Pons (tissue), 1 donor: ENCODE measurements at places on chromosomes 7 and 10.

DNA sequence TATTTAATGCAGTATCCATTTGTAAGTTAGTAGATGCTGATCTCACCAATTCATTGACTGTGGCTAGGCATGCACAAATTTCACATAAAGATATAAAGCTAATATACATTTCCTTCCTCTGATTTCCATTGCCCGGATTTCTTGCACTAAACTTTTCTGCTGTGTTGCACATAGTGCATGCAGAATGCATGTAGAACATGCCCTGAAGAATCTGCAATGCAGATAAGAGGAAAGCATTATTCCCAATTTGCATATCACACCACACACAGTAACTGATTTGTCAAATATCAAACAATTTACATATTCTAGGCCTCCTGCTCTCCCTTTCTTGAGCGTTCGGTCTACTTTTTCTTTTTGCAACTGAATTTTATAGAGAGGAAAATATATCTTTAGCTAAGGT lies 124.2 kb downstream of the LRRTM3 start:
- DNase-seq: no peak

DNA sequence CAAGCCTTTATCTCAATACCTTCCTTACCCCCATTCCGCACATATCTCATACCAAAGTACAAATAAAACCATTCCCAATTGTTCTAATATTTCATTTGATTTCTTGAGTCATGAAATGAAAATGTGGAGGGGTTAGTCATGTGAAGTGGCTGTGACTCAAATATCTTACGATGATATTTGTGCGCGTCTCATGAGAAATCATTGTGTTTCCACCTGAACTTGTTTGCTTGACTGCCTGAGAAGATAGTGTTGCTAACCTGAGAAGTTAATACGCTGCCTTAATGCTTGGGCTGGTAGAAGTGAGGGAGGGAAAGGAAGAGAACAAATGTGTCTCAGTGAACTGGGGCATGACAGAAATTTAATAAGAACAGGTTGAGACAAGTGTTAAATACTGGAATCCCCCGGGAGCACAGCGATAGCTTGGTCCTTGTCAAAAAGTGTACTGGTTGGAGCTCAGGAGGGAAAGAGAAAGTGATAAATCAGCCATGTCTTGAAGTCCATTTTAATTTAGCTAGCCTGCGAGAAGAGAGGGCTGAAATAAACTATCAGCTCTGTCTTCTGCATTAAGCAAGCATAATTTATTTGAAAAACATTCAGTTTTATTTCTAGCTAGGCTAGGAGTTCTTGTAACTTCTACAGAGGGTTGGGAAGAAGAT lies 7.2 kb upstream of the EPHA1 start:
- DNase-seq: no peak

DNA sequence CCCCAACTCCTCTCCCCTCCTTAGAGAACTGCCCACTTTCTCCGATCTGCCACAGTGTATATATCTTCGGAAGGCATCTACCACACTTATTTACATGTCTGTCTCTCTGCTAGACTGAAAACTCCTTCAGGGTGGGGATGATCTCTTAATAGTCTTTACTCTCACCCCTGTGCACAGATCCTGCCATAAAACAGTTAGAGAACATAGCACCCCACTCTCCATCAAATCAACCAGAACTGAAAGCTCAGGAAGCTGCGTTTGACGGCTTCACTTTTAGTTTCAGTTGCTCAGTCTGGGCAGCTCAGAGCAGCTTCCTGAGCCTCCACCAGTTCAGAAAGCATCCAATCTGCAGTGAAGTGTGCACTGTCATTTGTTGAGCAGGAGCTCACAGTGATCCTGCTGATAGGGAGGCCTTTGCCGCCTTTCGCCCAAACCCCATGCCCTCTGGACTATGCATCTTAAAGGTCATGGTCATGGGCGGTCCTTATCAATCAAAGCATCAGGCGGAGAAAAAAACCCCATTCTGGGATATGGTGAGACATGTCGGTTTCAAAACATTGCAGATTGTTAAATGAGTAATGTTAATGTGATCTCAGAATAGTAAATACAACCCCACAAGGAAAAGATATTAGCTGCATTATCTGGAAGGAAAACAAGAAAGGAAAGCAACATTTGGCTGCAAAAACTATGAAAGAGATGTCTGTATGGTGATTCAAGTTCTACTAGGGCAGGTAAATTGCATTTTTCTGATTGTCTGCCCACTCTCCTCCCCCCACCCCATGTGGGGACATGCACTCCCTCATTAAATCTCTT lies 167.1 kb upstream of the ADO start:
- DNase-seq: no peak

- DNase-seq: no peak
These were observed 140.6 kb downstream of the ARHGAP22 start for GRCh38 chr10:48464121-48464870.

- DNase-seq: no peak
These were observed 936 bp upstream of the TCERG1L start for GRCh38 chr10:131312478-131312836.

DNA sequence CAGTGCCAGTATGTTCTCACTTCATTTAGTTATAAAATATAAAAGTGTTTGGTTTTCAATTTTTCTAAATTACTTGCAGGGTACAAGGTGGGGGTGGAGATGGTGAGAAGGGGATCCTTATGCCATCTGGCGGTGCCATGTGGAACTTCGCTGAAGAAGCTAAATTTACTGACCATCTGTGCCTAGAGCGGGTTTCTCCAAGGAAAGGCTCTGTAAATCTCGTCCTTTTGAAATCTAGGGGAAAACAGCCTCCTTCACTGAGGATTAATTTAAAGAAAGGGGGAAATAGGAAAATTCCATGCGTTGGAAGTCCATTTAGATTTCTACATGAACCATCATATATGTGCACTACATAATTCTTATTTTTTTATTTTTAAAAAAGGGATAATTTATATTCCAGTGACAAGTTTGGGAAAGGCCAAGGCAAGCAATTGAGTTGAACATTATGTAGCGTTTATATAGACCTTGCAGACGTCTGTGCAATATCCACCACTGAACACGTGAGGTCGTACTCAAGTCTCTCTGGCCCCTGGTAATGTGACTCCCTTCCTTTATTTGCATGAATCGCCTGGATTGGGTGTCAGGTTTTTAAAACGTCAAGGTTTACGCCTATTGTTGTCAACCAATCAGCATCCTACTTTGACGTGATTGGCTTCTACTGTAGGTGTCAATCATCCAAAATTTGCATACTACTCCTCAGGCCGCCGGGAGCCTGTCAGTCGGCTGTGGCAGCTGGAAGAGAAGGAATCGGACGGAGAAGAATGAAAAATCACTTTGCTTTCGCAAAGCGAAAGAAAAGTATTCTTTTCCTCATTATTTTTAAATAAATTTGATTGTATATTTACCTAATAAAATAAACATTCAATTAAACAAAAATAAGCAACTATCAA lies 297.1 kb upstream of the NFE2L3 start:
- peak; percentile 95 for DNase-seq

- DNase-seq: no peak
These were observed 183.4 kb downstream of the PRKG1 start for GRCh38 chr10:51257511-51258248.

- DNase-seq: peak; percentile 76
These were observed 12.0 kb downstream of the LSM8 start for GRCh38 chr7:118195837-118196474.

- no peak for DNase-seq
These were observed 73.0 kb downstream of the TFPI2 start for GRCh38 chr7:93817526-93817925.

- DNase-seq: no peak
These were observed 88.8 kb downstream of the KMT2E start for GRCh38 chr7:105102557-105103352.

DNA sequence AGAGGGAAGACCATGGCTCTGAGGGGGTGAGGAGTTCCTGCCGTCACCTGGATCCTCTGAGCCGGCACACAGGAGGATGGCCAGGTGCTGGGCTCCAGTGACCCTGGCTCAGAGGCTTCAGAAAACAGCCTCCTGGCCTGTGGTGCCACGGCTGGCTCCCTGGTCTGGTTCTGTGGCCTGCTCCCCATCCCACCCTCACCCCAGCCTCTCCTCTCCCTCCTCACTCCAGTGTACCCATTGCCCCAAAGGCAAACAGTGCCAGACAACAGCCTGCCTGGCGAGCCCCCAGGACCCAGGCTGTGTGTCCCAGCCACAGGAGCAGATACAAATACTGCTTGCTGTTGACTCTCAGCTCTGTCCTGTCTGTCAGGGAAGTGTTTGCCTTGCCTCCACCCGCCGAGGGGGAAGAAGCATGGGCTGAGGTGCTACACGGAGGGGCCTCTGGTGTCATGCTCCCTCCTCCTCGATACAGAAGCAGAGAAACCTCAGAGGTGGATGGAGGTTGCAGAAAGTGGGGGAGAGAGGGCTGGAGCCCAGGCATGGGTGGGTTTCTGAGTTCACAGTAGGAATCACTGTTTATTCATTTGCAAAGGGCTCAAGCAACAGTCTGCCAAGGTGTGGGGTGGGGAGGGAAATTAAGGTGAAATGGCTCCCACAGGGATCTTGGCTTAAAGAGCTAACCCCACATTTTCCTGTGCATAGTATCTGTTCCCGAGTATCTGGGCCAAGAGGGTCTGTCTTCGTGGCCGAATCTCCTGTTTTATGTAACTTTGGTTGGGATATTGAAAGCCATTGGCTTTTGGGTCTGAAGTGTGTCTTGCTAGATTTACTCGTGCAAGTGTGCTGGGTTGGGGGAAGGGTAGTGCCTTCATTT lies 5.5 kb downstream of the ADRA2A start:
- no peak for DNase-seq

DNA sequence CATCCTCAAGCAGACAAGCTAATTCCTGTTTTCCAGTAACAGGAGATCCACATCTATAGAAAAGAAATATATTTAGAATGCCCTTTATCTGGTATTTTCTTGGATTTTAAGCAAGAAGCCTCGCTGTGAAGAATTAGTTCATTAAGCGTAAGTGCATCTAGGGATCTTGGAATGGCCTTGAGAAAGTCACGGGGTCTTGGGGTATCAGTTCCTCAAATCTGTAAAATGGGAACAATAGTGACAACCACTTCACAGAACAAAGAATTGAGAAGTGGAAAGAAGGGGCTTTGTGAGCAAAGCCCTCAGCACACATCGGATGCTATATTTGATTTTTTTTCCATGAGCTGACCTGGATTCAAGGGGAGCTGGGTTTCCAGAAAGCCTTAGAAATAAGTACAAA lies 32.3 kb upstream of the WDFY4 start:
- no peak for DNase-seq

DNA sequence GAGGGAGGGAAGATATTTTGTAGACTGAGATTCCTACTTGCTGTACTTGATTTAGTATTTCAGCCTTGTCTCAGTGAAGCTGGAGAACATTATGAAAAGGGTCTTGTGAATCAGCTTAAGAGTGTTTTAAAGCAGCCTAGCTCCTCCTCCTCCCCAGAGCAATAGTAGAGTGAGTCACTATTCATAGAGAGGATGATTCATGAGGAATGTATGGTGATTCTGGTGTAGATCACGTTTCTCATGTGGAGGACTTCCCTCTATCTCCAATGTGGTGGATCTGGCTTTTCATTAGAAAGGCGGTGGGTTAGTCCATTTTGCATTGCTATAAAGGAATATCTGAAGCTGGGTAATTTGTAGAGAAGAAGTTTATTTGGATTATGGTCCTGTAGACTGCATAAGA lies 340.1 kb upstream of the CHRM2 start:
- DNase-seq: no peak

- DNase-seq: peak; percentile 59
These were observed 293.4 kb upstream of the MKLN1 start for GRCh38 chr7:131034166-131034881.

DNA sequence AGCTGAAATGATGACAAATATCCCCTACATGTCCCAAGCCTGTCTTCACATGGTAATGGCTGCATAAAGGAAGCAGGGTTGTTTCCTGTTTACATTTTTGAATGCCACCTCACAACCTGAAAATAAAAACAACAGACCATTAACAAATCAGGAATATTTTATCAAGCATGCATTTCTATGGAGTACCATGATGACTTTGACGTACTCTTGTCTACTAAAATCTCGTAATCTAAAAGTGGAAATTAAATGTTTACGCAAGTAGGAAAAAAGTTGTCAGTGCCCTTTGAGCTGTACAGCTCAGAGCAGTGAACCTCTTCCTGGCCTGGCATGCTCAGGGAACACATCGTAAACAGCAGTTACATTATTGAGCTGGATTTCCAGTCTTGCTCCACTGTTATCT lies 194.1 kb downstream of the INHBA start:
- no peak for DNase-seq

GRCh38 chr10:28823501-28824075 lies 146.3 kb downstream of the BAMBI start:
- no peak for DNase-seq

GRCh38 chr10:18140149-18140956 lies at the start of gene CACNB2:
CACNB2 (plus strand) TSS chr10:18140424.
- no peak for DNase-seq

DNA sequence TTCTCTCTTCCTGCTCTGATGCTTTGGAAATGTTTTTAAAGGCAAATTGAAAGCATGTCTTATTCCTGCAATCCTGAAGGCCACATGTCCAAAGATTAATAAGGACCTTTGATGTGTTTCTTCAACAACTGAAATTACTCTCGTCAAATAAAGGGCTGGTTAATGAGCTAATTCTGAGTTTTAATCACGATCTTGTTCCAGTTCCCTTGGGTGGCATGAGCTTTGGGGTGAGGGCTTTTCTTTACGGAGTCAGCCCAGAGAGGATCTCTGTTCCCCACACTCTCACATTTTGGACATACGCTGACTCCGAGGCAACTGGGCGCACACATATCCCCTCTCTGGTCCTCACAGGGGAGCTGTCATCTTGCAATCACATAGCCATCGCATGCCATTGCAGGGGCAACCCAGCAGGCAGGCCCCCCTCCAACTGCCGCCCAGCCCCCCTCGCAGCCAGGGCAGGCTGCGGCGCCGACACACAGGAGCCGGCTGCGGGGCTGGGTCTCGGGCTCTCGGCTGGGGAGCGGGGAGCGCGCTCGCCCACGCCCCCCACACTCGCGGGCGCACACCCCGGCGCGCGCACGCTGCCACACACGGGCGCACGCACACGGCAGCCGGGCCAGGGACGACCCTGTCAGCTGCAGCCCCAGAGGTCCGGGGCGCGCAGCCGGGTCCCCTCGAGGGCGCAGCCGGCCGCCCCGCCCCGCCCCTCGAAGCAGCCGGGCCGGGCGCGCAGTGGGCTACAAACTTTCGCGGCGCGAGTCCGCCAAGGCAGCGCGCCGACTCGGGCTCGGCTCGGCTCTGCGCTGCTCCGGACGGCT lies at the start of gene GDF10:
Gene GDF10, plus strand, starts transcription at position 587 of the 818 bp plus-strand sequence. CDS start 455 bp downstream, outside the sequence.
- no peak for DNase-seq

GRCh38 chr10:127945948-127946711 lies 39.2 kb downstream of the PTPRE start:
- DNase-seq: no peak

GRCh38 chr10:59823111-59823510 lies 69.9 kb upstream of the MRLN start:
- DNase-seq: no peak

GRCh38 chr7:26667514-26668133 lies 196.8 kb downstream of the SKAP2 start:
- peak; percentile 100 for DNase-seq

GRCh38 chr10:43130770-43131171 lies 7.5 kb upstream of the CSGALNACT2 start:
- DNase-seq: no peak

DNA sequence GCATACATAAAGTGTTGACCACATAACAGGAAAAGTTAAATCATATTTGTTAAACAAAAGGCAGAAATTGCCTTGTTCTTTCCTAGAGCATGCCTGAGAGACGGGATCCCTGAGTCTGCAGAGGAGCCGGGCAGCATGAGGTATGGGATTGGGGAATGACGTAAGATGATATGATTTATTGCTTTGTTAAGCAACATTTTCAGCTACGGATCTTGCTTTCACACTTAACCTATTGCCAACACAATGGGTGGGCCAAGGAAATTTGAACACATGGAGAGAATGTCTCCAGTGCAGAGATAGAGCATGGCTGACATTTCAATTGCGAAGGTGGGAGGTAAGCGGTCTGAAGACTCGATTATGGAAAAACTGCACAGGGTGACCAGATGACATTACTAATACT lies 76.7 kb downstream of the EMX2 start:
- no peak for DNase-seq
